SK-MEL-5 (cell line): ENCODE measurements at places on chromosomes 2 and 18.

GRCh38 chr2:201930831-201931230, 102.8 kb upstream of the FZD7 start:
- DNase-seq: no peak

DNA sequence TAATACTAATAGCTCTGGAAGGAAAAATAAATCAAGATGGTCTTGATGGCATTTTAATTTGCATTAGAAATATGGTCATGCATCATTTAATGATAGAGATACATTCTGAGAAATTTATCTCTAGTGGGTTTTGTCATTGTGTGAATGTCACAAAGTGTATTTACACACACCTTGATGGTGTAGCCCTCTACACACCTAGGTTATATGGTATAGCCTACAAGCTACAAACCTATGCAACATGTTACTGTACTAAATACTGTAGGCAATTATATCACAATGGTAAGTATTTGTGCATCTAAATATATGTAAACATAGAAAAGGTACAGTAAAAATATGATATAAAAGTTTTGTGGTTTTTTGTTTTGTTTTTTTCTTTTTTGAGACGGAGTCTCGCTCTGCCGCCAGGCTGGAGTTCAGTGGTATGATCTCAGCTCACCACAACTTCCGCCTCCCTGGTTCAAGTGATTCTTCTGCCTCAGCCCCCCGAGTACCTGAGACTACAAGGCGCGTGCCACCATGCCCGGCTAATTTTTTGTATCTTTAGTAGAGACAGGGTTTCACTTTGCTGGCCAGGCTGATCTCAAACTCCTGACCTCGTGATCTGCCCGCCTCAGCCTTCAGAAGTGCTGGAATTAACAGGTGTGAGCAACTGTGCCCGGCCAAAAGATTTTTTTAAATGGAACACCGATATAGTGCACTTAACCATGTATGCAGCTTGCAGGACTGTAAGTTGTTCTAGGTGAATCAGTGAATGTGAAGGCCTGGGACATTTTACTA, 83.7 kb upstream of the UBXN4 start:
- DNase-seq: no peak

GRCh38 chr2:12032398-12032797, 286.0 kb downstream of the LPIN1 start:
- no peak for DNase-seq

DNA sequence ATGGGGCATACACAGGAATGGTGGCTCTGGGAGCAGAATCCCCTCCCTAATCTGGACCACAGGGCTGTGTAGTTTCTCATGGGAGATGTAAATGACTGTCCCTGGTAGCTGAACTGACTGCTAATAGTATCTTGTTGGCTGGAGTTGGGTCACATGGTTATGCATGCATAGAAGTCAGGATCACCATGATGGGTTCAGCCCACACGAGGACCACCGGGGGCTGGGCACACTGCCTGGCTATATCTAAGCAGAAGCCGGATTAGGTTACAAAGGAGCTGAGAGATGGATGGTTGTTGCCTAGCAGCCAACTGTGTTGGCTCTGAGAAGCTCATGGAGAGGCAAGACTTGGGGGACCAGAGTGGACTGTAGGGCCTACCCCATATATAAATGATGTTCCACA, 6.7 kb upstream of the MAP3K2 start:
- no peak for DNase-seq

- DNase-seq: no peak
These were observed 15.2 kb downstream of the POLI start for GRCh38 chr18:54284535-54284934.

GRCh38 chr2:72833084-72833714, 7.4 kb upstream of the EXOC6B start:
- no peak for DNase-seq

DNA sequence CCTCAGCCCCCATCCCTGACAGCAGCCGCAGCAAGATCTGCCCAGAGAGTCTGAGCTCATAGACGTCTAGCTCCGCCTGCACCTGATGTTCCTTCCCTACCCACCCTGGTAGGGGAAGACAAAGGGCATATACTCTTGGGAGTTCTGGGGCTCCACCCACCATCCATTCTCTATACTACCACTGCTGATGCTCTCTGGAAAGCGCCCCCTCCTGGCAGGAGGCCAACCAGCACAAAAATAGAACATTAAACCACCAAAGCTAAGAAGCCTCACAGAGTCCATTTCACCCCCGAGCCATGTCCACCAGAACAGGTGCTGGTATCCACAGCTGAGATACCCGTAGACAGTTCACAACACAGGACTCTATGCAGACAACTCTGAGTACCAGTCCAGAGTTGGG, 662.6 kb upstream of the FAM98A start:
- peak; percentile 24 for DNase-seq
